ENCODE measurements at places on chromosomes 2 and 18. TPM values are rescaled to one million over a fixed set of nuclear protein-coding genes. Genes with fewer than 3 reads are reported as not detected.

The CENPA gene
- total RNA-seq = 2.9 TPM

The LHCGR gene
- total RNA-seq = not detected

The TOGARAM2 gene
- 0.72 TPM for total RNA-seq

The KCNG3 gene
- not detected for total RNA-seq

The STARD6 gene
- total RNA-seq = not detected

The HOXD1 gene
- total RNA-seq = not detected

The MOCOS gene
- total RNA-seq = 14.4 TPM

The KLHL29 gene
- total RNA-seq = 3.3 TPM

The NEU2 gene
- total RNA-seq = not detected

The TSPYL6 gene
- total RNA-seq = not detected

The BBS5 gene
- 5.8 TPM for total RNA-seq
